ENCODE measurements at places on chromosomes 7 and 10.

- DNase-seq = peak; percentile 27
Observed at GRCh38 chr10:97518301-97519043, 19.7 kb downstream of the UBTD1 start.

DNA sequence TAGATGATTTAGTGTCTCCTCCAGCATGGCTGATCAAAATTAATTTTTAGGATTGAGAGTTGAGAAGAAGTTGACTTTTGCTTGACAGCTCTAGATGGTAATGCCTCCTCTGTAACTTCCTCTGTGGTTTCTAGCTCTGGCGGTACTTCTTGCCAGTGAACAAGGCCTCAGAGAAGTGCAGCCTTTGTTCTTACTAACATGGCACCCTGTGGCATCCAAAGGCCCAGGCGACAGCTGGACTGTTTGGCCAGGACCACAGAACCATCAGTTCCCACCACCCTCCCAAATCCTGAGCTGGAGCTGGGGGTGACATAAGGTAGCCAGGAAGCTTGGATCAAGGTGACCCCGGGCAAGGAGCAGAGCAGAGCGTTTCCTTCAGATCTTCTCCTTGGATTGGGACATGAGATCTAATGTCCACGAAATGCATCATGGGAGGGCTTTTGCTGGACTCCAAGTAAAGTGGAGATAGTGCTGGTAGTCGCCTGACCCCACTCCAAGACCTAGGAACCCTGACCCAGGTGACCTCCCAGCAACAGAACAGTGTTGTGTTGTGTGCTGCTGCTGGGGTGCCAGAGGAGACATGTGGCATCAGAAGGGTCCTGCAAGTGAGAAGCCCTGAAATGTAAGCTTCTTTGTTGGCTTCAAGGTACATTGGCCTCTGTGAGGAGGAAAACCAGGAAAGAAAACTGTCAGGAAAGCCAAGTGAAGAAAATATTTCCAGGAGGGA, 41.8 kb downstream of the APBB1IP start:
- DNase-seq = no peak

- no peak for DNase-seq
Observed at GRCh38 chr10:133102415-133103095, 14.8 kb downstream of the ADGRA1 start.

GRCh38 chr7:115674467-115675024, 356.0 kb downstream of the TFEC start:
- no peak for DNase-seq

GRCh38 chr7:23474094-23474828, 4.0 kb upstream of the IGF2BP3 start:
- DNase-seq = peak; percentile 95

DNA sequence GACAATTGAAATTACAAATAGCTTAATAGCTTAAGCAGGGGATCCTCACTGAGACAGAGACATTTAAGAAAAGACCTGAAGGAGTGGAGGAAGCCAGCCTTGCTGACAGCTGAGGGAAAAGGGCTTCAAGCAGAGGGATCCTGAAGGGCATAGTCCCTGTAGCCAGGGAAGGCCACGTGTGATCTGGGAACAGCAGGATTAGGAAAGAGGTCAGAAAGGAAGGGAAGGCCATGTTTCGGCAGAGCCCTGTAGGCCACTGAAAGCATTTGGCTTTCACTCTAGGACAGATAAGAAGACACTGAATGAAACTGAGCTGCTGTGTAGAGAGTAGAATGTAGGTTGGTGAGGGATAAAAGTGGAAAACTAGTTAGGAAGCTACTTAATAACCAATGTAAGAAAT, 3.4 kb upstream of the AKR1C8 start:
- DNase-seq = no peak

GRCh38 chr7:95396136-95397032, at the start of gene PON3:
Gene PON3, minus strand, starts transcription at chr7:95396375. Its CDS starts 25 bp downstream, at chr7:95396350.
- no peak for DNase-seq

- DNase-seq = no peak
Observed at GRCh38 chr7:51647931-51648351, 331.3 kb upstream of the COBL start.

DNA sequence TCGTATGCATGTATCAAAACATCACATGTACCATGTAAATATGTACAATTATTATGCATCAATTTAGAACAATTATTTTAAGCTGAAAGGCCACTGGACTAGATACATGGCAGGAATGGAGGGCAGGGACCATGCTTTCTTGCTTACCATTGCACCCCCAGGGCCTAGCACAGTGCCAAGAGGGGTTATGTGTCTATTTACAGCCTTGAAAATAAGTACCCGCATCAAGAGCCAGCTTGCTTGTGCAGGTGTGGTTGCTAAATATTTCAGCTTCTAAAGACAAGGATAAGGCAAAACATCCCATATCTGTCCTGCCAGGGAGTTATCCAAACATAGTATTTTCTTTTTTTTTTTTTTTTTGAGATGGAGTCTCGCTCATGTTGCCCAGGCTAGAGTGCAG, 14.7 kb upstream of the OAT start:
- DNase-seq = no peak

DNA sequence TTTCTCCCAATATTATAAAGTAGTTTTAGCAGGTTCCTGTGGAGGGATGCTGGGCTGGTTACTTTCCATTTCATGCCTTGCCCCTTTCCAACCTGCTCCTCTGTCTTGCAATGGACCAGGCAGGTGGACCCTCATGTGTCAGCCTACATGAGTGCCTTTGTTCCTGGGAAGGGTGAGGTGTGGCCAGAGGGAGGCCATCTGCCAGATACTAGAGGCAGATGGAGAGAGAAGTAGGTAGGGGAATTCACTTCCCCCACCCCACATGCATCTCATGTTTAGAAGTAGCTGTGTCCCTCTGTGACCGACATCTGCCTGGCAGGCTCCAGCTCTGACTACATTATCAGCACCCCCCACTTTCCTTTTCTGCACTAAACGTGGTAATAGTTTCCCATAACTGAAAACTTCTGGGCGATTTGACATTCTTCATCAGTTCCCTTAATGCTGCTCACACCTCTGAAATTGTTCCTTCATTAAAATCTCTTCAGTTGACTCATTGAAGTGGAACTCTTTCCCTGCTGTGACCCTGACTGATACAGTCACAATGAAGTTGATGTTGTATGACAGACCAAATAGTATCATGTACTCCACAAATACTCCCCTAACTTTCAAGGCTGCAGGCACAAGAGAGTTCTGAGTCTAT, 396.3 kb upstream of the FZD8 start:
- DNase-seq = no peak

- no peak for DNase-seq
Observed at GRCh38 chr10:80318742-80319141, 29.3 kb upstream of the MAT1A start.

DNA sequence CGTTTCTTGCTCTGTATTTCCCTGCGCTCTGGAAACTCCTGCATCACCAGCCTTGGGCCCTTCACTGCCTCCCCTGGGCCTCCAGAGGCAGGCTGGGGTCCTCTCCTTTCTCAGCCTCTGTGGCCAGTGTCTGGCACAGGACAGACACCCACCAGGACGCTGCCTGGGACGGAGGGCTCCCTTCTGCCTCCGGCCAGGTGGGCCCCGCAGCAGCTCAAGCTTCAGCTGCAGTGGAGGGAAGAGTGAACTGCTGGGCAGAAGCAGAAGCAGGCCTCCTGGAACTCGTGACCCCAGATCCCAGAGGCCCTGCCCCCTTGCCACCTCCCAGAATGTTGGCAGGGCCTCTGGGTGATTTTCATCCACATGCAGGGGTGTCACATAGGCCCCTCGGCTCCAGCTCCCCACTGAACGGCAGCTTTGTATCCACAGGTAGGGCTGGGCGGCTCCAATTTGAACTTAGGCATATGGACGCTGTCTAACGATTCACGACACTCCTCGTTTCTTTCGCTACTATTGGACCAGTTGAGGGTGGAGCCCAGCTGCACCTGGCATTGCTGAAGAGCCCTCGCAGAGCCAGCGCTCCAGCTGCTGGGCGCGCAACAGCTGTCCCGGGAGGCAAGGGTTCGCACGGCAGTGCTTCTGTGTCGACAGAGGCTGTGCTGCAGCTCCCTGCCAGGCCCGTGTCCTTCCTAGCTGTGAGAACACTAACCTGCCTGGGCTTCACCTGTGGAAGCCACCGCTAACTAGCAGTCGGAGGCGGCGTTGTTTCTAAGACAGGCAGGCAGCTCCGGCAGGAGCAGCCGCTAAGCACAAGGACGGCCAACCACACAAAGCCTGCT, 18.4 kb upstream of the GPR146 start:
- no peak for DNase-seq

DNA sequence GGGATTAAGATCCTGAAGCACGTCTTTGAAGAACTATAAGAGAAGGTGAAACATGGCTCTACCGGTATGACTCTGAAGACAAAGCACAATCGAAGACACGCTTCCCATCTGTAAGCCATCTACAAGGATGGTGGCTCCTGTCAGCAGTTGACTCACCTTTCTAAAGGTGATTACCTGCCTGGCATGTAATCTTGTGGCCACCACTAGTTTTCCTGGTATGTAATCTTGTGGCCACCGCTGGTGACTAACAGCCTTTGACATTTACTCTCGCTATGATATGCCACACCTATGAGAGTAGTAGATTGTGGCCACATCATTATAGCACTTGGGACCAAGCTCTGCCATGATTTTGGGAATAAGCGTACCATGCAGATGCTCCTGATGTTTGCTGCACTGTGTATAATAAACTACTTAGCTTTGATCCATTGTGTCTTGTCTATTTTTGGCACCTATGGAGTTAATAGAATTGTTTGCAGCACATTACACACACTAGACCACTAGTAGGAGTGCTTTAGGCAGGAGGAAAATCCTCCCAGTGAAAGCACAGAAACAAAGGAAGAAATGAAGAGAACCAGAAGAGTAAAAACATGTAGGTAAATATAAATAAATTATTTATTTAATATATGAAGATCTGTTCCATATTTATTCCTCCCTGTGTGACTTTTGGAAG, 59.8 kb downstream of the VAX1 start:
- DNase-seq = no peak

GRCh38 chr7:106766551-106766950, 98.5 kb upstream of the PIK3CG start:
- peak; percentile 20 for DNase-seq

DNA sequence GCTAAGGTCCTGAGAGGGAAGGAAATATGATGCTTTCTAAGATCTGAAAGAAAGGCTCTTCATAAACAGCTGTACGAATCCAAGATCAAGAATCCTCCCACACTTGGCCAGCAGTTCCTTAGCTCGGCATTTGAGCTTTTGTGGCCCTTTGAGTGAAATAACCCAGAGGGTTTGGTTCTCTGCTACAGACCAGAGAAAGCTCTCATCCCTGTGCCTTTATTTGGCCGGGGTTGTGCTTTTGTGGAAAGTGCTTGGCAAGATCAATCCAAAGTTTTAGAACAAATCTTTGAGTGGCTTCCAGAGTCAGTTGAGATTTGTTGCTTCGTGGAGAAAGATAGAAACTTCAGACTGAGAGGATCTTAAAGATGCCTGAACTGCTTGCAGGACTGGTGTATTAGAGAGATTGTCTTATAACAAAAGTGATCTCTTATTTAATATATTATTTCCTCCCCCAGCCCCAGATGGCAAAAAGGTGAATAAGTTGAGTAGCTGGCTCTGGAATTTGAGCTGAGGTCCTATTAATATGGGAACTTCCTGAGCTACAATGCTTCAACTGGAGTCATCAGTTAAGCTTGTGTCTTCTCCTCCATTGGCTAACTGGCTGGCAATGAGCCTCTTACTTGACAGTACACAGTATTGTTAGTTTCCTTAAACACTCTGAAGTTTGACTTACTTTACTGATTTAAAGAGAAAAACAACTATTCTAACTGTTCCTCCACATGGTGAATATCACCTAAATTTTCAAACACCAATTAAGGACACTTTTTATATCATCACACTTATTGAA, 687.3 kb downstream of the MAGI2 start:
- peak; percentile 50 for DNase-seq

- DNase-seq = no peak
Observed at GRCh38 chr10:132365102-132365501, 31.9 kb upstream of the PWWP2B start.

DNA sequence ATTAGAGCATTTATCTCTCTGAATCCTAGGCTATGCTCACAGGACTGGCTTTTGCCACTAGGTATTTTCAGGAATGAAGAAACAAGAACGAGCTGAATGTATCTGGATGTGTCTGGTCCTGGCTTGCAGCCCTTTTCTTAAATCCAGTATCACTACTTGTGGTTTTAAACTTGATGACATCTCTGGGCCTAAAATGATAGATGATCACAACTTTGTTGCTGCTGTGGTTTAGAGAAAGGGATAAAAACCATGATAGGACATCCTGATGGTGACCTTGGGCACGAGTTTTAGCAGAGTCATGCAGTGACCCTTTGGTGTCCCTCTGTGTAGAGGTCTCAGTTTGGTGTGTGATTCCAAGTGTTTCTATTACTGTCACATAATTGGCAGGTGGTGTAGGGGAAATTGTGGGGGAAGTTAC, 31.7 kb upstream of the SEMA3C start:
- no peak for DNase-seq

GRCh38 chr10:88537322-88537721, 45.8 kb downstream of the RNLS start:
- peak; percentile 11 for DNase-seq

- DNase-seq = no peak
Observed at GRCh38 chr10:47150581-47150980, 149.4 kb upstream of the GDF10 start.

DNA sequence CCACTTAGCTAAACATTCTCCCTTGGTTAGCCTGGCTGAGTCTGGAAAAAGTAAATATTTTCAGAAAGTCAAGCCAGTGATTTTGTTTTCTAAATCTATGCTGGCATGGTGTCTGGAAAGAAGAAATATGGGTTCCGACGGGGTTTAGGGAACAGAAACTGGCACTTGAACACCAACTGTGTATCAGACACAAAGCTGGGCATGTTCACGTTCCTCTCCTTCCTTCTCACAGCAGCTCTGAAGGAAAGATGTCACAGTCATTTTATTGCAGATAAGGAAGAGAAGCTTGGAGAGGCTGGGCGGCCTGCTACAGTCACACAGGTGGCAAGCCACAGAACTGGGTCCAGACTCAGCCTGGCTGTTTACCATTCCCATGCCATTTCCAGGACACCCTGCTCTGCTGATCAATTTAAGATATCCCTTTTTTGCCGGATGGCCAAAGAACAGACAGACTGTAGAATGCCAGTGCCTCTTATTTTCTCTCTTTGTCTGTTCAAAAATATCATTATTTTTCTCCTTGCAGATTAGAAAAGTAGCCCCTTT, 118.8 kb downstream of the HERPUD2 start:
- no peak for DNase-seq

- peak; percentile 32 for DNase-seq
Observed at GRCh38 chr10:93115661-93116383, 42.1 kb downstream of the CYP26A1 start.
